T1000 (cell line): ENCODE measurements at places on chromosomes 11 and 22.

DNA sequence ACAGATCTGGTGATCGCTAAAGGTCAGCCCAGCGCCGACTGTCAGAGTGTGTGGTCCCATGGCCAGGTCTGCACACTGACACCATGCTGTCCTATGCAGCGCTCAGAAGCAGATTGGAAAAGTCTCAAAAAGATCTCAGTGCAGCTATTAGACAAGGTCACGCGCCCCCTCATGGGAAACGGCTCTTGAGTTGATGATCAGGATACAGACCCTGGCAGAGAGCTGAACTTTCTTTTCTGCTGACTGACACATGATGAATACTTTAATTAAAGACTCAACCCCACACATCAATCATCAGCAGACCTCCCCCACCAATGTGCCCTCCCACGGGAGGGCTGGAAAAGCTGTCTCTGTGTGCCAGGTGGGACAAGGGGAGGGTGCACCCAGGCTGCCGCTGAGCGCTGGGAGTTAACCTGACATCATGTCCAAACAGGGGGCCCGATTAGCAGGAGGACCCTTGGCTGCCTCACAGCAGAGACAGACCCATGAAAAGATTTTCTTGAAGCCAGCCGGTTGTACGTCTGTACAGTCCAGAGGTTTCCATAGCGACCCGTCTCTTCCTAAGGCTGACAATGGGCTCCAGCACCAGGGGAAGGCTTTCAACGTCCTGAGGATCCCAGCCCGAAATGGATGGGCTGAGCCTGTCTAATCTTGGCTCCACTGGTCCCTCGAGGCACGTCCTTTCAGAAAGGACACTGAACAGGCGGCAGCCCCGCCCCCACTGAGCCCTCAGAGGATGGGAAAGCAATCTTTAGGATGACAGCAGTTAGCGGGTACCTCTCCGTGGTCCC, 26.9 kb downstream of the RASD2 start:
- no peak for DNase-seq

DNA sequence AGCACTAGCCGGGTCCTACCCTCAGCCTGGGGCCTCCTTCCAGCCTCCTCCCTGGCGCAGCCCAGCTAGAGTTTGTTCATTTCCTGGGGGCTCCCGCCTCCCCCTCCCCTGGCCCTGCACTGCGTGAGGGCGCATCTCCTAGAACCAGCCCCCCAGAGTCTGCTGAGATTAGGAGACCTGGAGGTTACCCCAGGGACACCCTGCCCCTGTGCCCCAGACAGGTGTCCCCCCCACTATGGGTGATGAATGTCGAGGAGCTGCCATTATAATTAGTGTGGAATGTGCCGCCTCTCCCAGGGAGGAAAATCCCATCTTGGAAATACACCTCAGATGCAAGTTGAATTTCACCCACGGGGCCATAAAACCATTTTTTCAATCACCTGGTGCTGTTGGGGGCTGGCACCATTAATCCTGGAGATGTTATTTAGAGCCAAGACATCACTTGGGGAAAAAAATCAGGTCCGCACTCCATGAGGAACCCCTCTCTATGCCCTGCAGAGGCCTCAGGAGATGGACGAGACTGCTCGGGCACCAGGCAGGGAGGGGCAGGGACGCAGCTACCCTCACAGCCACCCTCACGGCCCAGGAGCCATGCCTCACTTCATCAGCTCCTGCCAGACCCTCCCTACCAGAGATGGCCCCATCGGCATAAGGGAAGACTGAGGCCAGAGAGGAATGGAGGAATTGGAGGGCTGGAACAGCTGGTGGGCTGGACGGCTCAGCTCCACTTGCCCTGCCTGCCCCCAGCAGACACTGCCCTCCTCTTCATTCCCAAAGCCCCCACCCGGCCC, 197.5 kb downstream of the IGLL1 start:
- DNase-seq = no peak

DNA sequence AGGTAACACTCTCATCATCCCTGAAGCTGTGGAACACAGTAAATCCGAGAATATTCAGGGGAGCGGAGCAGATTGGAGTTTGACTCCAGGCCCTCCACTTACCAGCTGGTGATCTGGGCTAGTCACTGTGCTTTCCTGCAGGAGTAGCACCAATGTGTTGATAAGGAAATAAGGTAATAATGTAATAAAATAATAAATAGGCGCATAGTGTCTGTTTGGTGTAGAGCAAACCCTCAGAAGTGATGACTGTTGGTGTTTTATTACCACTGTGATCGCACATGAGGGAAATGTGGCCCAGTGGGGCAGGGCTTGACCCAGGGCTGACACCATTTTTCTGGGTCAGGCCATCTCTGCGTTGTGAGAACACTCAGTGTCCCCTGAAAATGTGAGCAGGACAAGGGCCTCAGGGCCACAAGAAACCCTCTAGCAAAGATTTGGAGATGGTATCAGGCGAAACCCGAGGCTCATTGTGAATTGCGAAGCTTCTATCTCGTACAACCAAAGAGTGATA, 563.9 kb upstream of the B3GAT1 start:
- no peak for DNase-seq

- peak; percentile 95 for DNase-seq
Measured at GRCh38 chr11:65652511-65653228, 10.0 kb downstream of the RELA start.

GRCh38 chr11:34488855-34489557, 24.6 kb downstream of the ELF5 start:
- DNase-seq = no peak

DNA sequence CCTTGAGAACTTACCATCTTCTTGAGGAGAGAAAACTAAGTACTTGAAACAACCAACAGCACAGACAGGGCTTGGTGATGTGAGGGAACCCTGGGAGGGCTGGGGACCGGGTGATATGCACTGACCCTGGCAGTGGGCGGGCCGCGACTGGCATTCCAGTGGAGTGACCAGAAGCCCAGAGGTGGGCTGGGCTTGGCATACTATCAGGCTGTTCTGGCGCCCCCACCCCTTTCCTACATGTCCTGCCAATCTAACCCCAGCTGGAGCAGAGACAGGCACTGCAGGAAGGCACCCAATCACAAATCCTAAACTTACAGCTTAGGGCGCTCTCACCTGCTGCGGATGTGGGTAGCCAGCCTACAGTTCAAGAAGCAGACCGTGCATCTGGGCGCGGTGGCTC, 54.0 kb upstream of the GCAT start:
- no peak for DNase-seq

DNA sequence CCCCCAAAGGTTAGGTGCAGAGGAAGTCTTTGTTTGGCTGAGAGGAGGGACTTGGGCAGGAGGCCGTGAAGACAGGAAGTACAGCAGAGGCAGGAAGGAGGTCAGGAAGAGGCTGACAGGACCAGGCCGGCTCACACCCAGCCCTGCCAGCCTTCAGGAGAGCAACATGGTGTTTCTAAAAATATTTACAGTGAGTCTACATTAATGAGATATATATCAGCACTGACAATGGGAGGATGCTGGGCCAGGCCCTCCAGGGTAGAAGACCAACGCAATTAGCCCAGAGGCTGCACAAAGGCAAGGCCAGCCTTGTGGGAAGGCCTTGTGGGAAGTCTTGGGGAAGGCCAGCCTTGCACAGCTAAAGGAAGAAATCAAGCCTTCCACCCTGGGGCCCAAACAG, 7.9 kb upstream of the APLNR start:
- DNase-seq = no peak

GRCh38 chr11:35088226-35088625, 50.7 kb upstream of the CD44 start:
- no peak for DNase-seq

DNA sequence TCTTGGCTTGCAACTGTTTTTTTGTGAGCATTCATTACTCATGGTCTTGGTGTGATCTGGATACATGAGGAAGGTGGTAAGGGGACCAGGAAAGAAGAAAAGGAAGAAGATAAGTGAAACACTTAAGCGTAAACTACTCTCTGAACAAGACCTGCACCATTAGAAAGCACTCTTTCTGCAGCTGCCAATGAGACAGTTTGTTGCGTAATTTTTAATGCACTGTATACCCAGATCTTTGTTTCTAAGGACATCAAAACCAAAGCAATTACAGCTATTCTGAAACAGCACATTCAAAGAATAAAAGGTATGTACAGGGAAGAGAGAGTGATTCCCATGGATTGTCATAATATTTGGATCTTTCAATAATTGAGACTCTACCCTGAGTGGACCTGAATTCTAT, 147.4 kb downstream of the BLID start:
- no peak for DNase-seq

GRCh38 chr11:119093942-119094815, 7.5 kb downstream of the DPAGT1 start:
- DNase-seq = no peak

DNA sequence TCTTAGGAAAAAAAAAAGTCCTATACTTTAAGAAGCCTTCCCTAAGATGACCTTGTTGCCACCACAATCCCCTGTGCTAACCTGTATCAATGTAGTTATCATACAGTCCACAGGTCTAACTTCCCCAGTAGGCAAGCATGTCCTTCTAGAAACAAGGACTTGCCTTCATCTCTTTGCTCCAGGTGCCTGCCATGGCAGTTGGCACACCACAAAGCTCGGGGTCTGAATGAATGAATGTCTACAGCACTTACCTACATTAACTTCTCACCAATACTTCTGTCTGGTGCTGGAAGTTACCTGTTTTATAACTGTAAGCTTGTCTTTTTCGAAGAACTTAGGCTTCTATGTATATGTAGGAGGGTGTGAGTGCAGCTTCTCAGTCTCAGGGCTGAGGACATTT, 23.4 kb downstream of the CLPB start:
- no peak for DNase-seq

DNA sequence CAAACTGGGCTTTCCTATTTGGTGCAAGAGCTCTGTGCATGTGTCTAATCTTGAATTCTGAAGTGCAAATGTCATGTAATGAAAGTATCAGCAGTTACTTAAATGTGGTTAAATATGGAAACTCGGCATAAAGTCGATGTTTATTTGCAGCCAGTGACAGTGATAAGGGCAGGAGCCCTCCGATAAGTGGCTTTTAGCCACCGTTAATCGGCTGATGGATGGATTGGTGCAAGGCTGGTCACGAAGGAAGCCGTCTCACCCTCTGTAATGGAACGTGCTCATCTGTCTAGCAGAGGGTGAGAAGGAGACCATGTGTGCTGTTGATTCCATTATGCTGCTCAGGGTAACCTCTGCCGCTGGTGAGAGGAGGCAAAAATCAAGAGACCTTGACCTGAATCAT, 121.8 kb upstream of the PAX6 start:
- DNase-seq = no peak

DNA sequence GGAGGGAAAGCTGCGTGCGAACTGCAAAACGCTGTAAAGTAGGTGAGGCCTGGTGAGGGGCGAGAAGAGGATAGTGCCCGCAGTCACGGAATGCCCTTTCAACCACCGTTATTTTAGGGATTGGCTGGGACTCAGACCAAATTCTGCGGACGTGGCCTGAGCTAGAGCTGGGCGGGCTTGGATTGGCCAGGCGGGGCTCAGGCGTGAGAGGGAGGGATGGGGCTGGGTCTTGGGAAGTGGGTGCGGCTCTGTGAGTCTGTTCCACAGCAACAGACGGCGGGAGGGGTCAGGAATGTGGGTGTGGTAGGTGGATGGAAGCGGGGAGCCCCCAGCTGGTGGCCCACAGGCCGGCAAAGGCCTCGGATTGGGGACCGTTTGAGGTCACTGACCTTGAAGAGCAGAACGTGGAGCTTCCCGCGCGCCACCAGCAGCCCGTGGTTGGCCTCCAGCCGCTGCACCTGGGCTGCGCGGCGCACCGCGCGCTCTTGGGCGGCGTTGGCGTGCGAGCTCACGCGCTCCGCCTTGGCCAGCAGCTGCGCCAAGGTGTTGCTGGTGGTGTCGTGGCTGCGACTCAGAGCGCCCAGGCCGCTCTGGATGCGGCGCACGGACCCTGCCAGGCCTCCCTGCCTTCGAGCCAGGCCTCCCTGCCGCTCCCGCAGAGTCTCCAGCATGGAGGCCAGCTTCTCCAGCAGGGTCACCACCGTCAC, 444 bp downstream of the CAVIN3 start:
- DNase-seq = peak; percentile 70

- DNase-seq = no peak
Measured at GRCh38 chr11:61491736-61492395, 16.7 kb upstream of the LRRC10B start.

- no peak for DNase-seq
Measured at GRCh38 chr11:115776916-115777315, 272.7 kb upstream of the CADM1 start.
